ENCODE measurements at places on chromosomes 5 and 9. TPM values are rescaled to one million over a fixed set of nuclear protein-coding genes. Genes with fewer than 3 reads are reported as not detected.

INSL4 gene
- 16.3 TPM for total RNA-seq

WNT8A gene
- total RNA-seq: not detected

LPAR1 gene
- total RNA-seq: 21.3 TPM

GRHPR gene
- total RNA-seq: 164 TPM

FAM221B gene
- not detected for total RNA-seq

CATSPER3 gene
- 0.40 TPM for total RNA-seq

KIF4B gene
- not detected for total RNA-seq

PTGES2 gene
- 105 TPM for total RNA-seq

TAF11L6 gene
- total RNA-seq: not detected

GPR150 gene
- 0.15 TPM for total RNA-seq

SLC23A1 gene
- total RNA-seq: 0.91 TPM

SH3RF2 gene
- 3.1 TPM for total RNA-seq

CLTB gene
- total RNA-seq: 128 TPM

PRELID2 gene
- 6.7 TPM for total RNA-seq

C1QTNF2 gene
- total RNA-seq: not detected

PCDHGA9 gene
- not detected for total RNA-seq

GM2A gene
- total RNA-seq: 18.3 TPM

KYAT1 gene
- total RNA-seq: 8.1 TPM

SEMA4D gene
- total RNA-seq: 8.6 TPM

PCDHA4 gene
- total RNA-seq: 0.95 TPM

JAKMIP2 gene
- total RNA-seq: not detected

GALNT12 gene
- total RNA-seq: 5.2 TPM

FOXD4L4 gene
- total RNA-seq: 0.13 TPM

GFI1B gene
- total RNA-seq: not detected

FBP2 gene
- total RNA-seq: not detected

KIAA0825 gene
- total RNA-seq: 0.55 TPM

FOXD4L3 gene
- total RNA-seq: not detected

STC2 gene
- 47.5 TPM for total RNA-seq

IFNA21 gene
- not detected for total RNA-seq

FCN2 gene
- total RNA-seq: not detected

PLPP7 gene
- total RNA-seq: not detected

POLR3G gene
- 14.7 TPM for total RNA-seq

AJM1 gene
- total RNA-seq: 2.1 TPM

SPRY4 gene
- total RNA-seq: 7.1 TPM

KLF4 gene
- 20.0 TPM for total RNA-seq

RPS14 gene
- 2,933 TPM for total RNA-seq

CNTLN gene
- total RNA-seq: 5.5 TPM

OR5C1 gene
- not detected for total RNA-seq
